Activated CD8-positive, alpha-beta memory T cell treated with anti-CD3 and anti-CD28 coated beads for 1 hour (primary cell): ENCODE measurements at places on chromosomes 11 and 22.

DNA sequence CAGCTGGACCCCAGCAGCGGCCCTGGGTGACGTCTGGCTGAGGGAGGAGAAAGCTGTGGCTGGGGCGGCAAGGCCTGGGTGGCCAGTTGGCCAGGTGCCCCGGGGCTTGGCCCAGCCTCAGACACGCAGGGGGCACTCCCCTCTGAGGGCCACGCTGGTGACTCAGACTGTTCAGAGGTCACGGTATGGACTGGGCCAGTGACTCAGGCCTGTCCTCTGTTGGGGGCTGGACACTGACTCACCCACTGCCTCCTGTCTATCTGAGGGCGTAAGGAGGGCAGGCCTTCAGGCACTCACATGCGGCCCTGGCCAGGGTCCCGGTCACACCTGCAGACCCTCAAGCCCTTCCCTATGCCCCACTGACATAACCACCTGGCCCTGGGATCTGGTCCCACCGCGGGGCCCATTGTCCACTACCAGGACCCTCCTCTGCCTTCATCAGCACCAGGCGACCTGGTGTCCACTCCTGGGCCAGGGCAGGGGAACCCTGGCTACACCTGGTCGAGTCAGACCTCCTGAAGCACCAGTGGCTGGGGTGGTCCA lies 3.7 kb upstream of the MUC5AC start:
- no peak for DNase-seq

DNA sequence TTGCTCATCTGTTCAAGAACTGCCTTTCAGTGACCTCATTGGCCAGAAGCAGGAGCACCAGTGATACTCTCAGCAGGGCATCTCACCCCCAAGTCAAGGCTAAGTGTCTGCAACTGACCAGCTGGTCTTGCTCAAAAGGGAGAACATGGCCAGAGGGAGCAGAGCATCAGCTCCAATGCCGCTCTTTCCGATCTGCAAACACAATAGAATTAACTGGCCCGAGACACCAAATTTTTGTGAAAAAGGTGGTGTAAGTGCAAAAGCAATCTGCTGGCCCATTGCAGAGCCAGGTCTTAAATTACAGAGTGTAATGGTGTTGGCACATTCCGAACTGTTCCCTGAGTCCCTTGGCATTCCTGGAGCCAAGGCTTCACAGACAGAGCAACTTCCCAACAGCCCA lies 97.0 kb downstream of the PKNOX2 start:
- no peak for DNase-seq

GRCh38 chr11:19730373-19730772 lies 17.7 kb downstream of the NAV2 start:
- DNase-seq = no peak

DNA sequence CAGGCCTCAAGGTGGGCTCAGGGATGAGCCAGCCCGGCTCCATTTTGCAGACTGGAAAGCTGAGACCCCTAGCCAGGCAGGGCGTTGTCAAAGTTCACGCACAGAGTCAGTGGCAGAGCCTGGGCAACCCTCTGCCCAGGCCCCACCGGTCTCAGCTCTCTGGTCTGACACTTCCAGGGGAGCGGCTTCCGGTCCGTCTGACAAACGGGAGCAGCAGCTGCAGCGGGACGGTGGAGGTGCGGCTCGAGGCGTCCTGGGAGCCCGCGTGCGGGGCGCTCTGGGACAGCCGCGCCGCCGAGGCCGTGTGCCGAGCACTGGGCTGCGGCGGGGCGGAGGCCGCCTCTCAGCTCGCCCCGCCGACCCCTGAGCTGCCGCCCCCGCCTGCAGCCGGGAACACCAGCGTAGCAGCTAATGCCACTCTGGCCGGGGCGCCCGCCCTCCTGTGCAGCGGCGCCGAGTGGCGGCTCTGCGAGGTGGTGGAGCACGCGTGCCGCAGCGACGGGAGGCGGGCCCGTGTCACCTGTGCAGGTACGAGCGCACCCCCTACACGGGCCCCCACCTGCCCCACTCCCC lies 36.0 kb downstream of the CD6 start:
- no peak for DNase-seq

DNA sequence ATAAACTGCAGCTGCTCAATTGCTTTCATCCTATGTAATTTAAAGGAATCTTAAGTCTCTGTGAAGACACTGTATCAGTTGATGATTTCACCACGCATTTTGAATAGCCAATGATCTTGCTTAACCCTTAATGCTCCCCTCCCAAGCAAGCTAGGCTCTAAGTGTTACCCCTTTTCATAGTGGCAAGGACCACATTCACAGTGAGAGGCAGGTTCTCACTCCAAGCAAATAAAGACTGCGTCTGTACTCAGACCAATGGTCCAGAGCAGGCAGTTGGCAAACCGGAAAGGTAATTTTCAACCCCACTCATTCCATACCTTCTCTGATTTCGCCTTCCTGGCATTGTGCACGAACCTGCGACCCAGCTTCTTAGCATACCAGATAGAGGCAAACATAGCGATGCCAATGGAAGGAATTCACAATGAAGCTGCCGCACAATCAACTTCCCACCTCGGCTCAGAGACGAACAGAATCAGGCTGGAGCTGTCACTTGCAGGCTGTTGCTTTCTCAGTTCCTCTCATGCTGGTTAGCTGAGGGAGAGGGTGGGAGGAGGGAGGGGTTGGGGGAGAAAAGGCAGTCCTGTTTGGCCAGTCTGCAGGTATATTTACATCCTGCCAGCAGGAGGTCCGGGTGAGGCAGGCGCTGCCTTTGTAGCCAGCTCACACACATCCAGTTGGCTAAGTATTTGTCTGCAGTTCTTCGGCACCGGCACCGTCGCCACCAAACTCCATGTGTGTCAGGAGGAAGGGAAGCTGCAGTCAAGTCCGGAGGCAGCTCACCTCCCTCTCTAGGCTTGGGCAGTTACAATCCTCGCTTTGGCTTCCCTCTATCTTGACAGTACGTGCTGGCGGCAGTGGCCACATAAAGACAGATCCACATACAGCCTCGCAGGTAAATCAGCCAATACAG lies 1151.2 kb upstream of the CCDC90B start:
- no peak for DNase-seq

GRCh38 chr11:108239076-108239475 lies 16.2 kb downstream of the ATM start:
- DNase-seq = no peak

DNA sequence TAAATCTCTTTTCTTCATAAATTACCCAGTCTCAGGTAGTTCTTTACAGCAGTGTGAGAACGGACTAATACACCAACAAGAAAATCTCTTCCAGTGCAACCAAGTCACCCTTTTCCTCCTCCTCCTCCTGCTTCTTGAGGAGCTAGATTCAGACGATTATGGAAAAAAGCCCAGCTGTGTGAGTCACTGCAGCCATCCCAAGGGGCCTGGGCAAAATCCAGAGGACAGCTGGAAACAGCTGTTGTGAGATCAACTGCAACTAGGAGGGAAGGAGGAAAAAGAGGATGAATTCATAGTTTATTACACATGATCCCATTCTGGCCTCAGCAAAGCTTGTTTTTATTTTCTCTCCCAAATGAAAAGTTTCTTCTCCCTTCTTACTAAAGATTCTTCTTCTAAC lies 32.9 kb downstream of the RBFOX2 start:
- DNase-seq = no peak

DNA sequence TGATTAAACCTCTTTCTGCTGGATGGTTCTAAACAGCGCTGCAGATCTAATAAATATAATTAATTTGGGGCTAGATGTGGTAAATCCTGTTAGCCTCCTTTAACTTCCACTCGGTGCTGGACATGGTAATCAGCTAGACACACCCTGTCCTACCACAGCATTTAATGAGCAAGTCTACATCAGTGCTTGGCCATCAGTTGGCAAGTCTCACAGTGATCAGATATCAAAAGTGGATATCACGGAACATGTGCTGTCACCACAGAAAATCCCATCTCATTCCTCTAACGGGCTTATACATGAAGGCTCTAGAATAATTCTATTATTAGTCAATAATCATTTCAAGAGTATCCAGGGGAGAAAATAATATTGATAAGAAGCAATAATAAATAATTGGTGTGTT lies 5.6 kb upstream of the USP28 start:
- DNase-seq = no peak

- DNase-seq = no peak
Observed at GRCh38 chr22:35674335-35674734, 26.1 kb downstream of the APOL6 start.

DNA sequence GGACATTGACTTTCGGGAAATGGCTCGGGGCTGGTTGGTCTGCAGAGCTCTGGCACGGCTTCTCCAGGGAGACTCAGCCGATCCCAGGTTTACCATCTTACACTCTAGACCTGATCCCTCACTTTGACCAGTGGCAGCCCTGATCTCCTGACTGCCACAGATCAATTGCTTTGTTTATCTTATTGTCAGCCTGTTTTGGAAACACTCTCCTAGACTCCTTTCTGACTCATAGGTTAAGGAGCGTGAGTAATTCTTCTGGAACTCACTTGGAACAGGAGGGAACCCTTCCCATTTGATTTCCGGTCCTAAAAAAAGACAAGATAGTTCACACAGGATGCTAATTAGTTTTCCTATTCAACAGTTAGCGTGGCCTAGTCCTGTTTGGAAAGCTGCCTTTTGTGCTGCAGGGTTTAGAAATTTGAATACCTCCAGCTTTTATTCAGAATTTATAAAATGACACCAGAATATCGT lies 16.0 kb upstream of the BMAL1 start:
- no peak for DNase-seq

- DNase-seq = no peak
Observed at GRCh38 chr11:27207025-27207650, 155.9 kb downstream of the CCDC34 start.

DNA sequence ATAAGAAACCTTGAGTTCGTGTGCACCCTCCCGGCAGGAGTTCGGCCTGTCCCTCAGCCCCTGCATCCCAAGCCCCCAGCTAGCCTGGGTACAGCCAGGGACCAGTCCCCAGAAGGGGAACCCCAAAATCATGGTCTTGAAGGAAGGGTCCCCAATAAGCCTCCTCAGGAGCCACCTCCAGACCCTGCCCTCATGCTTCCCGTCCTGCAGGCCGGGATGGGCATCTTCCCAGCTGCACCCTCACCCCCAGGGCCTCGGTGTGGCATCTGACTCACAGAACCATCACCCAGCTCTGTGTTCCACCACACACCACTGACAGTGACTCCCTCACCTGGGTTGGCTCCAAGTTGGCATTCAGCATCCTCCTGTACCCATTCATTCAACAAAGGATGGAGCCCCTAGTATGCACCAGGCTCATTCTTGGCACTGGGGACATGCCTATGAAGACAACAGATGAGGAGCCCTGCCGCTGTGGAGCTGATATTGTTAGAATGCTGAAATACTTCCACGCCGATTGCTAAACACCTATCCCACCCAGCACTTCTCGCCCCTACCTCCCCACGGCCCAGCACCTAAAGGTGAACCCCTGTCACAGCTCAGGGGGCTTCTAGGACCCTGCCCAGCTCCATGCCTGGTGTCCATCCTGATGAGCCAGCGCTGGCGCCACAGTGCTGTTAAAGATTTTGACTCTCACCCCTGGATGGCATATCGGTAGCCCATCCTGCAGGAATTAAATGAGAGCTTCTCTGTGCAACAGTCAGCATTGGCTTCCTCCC lies 77.8 kb downstream of the BUD13 start:
- DNase-seq = no peak

DNA sequence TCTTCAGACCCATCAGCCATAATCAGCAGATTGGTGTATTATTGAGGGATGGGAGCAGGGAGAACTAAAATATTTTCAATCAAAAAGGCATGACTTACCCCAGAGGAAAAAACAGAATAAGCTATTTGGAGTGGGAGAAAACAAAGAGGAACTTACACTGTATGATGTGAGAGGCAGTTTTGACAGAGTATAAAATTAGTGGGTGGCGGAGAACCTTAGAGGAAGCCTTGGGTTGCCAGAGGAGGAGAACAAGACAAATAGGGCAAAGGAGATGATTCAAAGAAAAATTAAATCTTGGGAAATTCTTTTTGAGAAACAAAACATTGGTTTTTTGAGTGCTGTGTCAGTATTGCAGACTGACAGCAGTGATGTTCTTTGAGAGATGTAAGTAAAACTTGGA lies 285.0 kb downstream of the C11orf87 start:
- DNase-seq = no peak

DNA sequence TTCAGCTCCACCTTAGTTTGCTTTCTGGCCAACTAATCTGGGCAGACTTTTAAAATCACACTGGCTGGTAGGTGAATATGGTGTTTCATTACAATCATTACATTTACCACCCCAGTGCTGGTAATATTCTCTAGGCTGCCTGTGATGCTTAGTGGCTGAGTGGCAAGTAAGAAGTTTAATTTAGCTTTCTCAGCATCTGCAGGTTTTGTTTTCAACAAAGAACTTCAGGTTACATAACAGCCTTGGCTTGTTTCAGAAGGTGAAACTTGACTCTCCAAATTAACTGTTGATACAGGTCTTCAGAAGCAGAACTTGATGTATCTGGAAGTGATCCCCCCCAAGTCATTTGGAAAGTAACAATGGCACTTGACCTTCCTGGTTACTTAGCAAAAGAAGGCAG lies 423.3 kb upstream of the CCDC90B start:
- no peak for DNase-seq

DNA sequence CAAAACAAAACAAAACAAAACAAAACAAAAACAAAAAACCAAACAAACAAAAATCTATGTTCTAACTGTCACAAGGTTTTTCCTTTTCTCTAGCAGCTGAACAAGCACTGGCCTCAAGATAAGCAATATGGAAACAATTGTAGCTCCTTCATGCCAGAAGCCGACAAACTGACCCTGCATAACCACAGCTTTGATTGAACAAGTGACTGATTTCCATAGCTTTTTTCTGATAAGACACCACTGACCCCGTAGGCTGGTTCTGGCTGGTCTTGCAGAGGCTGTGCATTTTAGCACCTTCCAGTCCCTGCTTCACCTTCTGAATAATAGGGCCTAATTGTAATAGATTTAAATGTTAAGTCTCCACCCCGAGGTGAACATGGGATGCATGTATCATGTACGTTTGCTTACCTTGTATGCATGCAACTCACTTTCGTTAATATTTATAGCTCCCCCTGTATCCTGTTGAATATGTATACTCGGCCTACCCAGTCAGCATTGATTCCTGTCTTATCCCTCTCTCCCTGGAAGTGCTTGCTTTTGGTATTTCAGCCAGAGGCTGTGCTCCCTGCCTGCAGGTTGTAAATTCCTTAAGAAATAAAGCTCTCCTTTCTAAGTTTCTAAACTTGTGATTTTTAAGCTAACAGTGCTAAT lies 49.6 kb downstream of the CNTF start:
- DNase-seq = no peak

- no peak for DNase-seq
Observed at GRCh38 chr22:26548984-26549383, 36.7 kb upstream of the TFIP11 start.

DNA sequence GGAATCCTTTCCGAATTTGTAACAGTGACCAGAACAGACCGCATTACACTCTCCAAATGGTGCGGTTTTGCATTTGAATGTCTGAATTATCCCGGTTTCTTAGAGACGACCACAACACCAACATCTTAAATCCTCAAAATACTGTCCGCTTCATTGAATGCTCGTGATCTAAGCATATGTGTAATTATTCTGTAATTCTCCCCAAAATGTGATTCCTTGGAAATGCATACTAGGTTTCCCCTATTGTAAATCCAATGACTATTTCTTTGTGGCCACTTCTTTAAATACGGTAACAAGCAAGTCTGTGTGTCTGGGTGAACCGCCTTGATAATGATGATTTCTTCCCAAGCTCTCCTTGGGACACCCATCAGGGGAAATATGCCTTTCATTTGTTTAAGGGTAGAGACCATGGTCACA lies 87.3 kb upstream of the DBX1 start:
- no peak for DNase-seq

- no peak for DNase-seq
Observed at GRCh38 chr11:26995701-26996460, 2.0 kb downstream of the FIBIN start.

GRCh38 chr11:107606141-107606540 lies 15.2 kb downstream of the ELMOD1 start:
- DNase-seq = no peak
